ENCODE measurements at places on chromosomes 13 and 19. TPM values are rescaled to one million over a fixed set of nuclear protein-coding genes. Genes with fewer than 3 reads are reported as not detected.
A peak's percentile ranks its signal among the peaks of the same experiment; 100 is the strongest.

- peak; percentile 79 for DNase-seq
Observed at GRCh38 chr19:639253-640160, at the start of gene FGF22. TSS of gene FGF22 (plus strand) at chr19:639879. CDS start at chr19:639926, 47 bp downstream.

GRCh38 chr13:45398877-45399276 lies 19.3 kb downstream of the SLC25A30 start:
- no peak for DNase-seq

- DNase-seq = no peak
Observed at GRCh38 chr13:111902726-111903125, 164.2 kb upstream of the SOX1 start.

- no peak for DNase-seq
Observed at GRCh38 chr13:49354719-49355118, 89.1 kb downstream of the CAB39L start.

- no peak for DNase-seq
Observed at GRCh38 chr13:95304453-95304852, 3.2 kb upstream of the ABCC4 start.

- DNase-seq = no peak
Observed at GRCh38 chr13:41452462-41452861, 4.9 kb upstream of the RGCC start.

Gene LYPD3
- total RNA-seq = 13.0 TPM

Gene RASAL3
- 1.4 TPM for total RNA-seq

Gene ZNF836
- total RNA-seq = 11.6 TPM

All from umbilical cord (tissue), 2 donors.